ENCODE measurements at places on chromosomes 12 and 14.

DNA sequence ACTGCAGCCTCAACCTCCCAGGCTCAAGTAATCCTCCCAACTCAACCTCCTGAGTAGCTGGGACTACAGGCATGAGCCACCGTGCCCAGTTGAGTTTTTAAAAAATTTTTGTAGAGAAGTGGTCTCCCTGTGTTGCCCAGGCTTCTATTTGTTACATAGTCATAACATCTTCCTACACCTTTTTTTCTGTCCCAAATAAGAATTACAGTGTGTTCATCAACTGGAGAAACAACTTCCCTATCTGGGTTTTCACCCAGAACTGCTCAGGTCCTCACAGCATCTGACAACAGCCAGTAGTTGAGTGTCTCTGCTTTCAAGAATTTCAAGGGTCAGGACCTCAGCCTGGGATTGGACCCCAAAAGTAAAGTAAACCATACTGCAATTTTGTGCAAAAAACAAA, 235.2 kb upstream of the AMIGO2 start:
- DNase-seq, result no peak

DNA sequence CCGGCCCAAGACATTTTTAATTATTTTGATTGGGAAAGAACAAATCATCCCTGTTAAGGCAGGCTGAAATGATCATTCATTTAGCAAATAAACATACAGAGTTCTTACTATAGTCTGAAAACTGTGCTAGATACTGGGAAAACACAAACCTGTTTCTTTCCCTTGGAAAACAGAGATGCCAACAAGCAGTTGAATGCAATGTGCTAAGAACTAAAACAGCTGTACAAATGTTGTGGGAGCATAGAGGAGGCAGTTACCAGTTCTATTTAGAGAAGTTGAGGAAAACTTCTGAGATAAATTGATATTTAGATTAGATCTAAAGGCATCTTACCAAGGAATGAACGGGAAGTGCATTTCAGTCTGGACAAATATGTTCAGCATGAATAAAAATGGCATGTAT, 3.2 kb upstream of the NECAP1 start:
- no peak for DNase-seq

GRCh38 chr14:95208598-95208997, 51.3 kb upstream of the DICER1 start:
- DNase-seq, result no peak

- DNase-seq, result peak; percentile 82
Observed at GRCh38 chr14:63676615-63677014, 34.9 kb upstream of the WDR89 start.

- DNase-seq, result peak; percentile 98
Observed at GRCh38 chr12:120292661-120293531, at the start of gene RNU4-1. Gene RNU4-1, minus strand, starts transcription at chr12:120293237.
